ENCODE measurements at places on chromosomes 16 and 17. TPM values are rescaled to one million over a fixed set of nuclear protein-coding genes. Genes with fewer than 3 reads are reported as not detected.

GRCh38 chr17:624341-624860, 90.2 kb downstream of the VPS53 start:
- no peak for DNase-seq

DNA sequence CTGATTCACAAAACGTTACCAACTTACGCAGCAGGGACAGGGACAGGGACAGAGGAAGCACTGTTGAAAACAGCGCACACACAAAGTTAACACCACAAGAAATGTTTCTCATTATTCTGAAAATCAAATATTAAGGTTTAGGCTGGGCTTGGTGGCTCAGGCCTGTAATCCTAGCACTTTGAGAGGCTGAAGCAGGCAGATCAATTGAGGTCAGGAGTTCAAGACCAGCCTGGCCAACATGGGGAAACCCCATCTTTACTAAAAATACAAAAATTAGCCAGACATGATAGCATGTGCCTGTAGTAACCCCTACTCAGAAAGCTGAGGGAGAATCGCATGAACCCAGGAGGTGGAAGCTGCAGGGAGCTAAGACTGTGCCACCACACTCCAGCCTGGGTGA, 4.2 kb downstream of the CYTH1 start:
- DNase-seq = no peak

DNA sequence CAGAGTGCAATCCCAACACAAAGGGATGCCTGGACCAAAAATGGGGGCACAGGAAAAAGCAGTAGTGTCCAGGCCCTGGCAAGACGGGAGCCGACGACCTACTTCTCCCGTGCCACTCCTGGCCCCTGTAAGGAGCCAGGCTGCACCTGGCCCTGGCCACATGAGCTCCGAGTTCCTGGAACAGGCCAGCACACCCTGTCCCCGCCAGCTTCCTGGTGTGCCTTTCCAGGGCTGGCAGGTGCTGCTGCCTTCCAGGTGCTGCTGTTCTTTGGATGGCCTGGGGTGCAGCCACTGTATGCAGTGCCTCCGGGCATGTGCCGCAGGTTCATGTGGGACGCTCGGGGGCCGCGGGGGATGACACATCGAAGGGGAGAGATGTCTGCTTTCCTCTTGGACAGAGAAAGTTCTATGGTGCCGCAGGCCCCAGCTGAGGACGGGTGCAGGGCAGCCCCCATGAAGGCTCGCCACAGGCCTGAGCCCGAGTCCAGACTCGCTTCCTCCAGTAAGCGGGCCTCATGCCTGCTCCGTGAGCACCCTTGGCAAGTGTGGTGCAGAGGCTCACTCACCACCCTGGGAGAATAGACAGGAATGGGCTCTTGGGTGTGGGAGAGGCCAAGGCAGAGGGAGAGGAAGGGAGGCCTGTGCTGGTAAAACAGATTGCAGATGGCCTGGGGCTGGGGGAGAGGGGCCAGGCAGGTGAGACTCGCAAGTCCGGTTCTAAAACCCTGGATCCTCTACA, 54.7 kb upstream of the FASN start:
- no peak for DNase-seq

DNA sequence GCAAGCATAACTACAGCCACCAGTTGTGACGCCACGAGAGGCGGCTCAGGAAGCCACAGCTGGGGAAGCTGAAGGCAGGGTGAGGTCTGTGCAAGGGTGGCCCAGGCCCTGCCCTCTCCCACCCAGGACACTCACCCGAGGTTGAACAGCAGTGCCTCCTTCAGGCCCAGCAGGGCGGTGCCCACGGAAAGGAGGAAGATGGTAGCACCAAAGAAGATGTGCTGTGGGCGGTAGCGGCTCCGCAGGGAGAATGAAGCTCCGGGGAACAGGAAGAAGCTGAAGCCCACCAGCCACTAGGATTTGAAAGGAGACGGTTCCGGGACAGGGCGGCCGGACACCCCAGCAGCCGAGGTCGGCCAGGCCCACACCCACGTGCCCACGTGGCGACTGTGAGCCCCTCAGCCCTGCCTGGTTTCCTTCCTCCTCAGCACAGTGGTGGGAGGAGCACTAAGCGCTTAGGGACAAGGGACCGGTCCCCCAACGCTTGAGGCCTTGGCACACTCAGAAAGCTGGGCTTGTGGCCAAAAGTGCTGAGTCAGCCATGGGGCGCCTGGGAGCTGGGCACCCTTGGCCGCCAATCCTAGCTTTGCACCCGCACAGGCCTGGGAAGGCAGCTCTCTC, 11.0 kb downstream of the CYB561 start:
- DNase-seq = no peak

Gene NAGS
- total RNA-seq = 1.8 TPM

Gene SLC52A1
- total RNA-seq = 0.31 TPM

Gene HS3ST3B1
- 21.2 TPM for total RNA-seq

Measured in neural progenitor cell (in vitro differentiated cells).